ENCODE measurements at places on chromosomes 6 and 20. TPM values are rescaled to one million over a fixed set of nuclear protein-coding genes. Genes with fewer than 3 reads are reported as not detected.
A peak's percentile ranks its signal among the peaks of the same experiment; 100 is the strongest.

Gene LST1
- total RNA-seq: 6.4 TPM

DNA sequence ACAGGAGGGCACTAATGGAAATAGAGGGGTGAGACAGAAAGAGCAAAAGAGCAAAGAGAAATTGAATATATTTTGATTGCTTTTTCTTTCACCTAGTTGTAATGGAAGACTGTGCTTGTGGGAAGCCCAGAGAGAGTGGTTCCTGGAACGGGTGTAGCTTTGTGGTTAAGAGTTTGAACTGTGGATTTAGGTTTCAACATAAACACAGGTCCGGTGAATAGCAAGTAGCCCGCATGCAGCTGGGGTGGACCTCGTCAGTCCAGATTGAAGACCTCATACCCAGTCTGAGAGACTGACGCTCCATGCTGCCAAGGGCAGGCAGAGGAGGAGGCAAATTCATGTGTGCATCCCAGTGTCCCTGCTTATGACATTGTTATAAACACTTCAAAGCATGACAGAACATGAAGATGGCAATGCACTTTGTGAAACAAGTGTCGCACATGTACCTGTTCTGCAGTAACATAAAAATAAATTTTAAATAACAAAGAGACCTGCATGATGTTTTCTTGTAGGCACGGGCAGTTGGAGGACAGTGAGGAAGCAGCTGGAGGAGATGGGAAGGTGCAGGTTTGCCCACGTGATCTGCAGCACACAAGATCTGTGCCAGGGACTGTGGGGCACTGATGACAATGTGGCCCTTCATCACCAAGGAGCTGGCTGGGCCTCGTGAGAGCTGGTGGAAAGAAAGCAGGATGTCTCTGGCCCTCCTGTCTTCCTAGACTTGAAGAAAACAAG lies 220.5 kb upstream of the SSTR4 start:
- no peak for DNase-seq
- H3K27ac ChIP-seq: no peak overlapping the region
- H3K36me3 ChIP-seq: no peaks in the 10 kb centered on the region
- H3K27me3 ChIP-seq: no peaks in the 10 kb centered on the region
- H3K4me1 ChIP-seq: no peaks in the 10 kb centered on the region
- no peak overlapping the region for H3K4me3 ChIP-seq

- H3K27ac ChIP-seq: no peak overlapping the region
- H3K4me1 ChIP-seq: no peaks in the 10 kb centered on the region
- no peak overlapping the region for H3K4me3 ChIP-seq
- no peaks in the 10 kb centered on the region for H3K27me3 ChIP-seq
- no peaks in the 10 kb centered on the region for H3K36me3 ChIP-seq
- DNase-seq: no peak
Observed at GRCh38 chr6:118588626-118589025, 40.5 kb downstream of the PLN start.

- peaks cover 24% of the 10 kb centered on the region for H3K4me1 ChIP-seq
- H3K4me3 ChIP-seq: peak overlapping the region; percentile 58
- no peaks in the 10 kb centered on the region for H3K27me3 ChIP-seq
Observed at GRCh38 chr6:27139756-27140579, 107.5 kb upstream of the PRSS16 start.

DNA sequence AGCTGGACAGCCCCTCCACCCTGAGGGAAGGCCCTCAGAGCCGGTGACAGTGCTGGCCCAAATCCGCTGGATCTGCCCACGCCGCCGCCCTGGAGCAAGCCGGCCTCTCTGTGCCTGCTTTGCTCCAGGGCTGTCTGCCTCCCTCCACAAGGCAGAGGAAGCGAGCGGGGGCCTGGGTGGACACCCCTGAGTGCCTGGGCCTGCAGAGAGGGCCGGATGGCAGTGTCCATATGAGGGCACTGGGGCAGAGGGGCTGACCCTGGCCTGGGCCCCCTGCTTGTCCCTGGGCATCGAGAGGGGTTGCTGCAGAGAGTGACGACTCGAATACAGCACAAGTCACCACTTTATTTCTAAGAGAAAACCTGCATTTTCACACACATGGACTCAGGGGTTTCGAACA lies 348.6 kb downstream of the ZFAND3 start:
- H3K4me3 ChIP-seq: no peak overlapping the region
- H3K27me3 ChIP-seq: no peaks in the 10 kb centered on the region
